ENCODE measurements at places on chromosomes 2 and 18. TPM values are rescaled to one million over a fixed set of nuclear protein-coding genes. Genes with fewer than 3 reads are reported as not detected.

PIEZO2 gene
- total RNA-seq, result not detected

AOX1 gene
- 0.38 TPM for total RNA-seq

ESPNL gene
- 0.12 TPM for total RNA-seq

PARD3B gene
- 0.70 TPM for total RNA-seq

SGO2 gene
- total RNA-seq, result 40.5 TPM

DLGAP1 gene
- total RNA-seq, result 1.0 TPM

DNA sequence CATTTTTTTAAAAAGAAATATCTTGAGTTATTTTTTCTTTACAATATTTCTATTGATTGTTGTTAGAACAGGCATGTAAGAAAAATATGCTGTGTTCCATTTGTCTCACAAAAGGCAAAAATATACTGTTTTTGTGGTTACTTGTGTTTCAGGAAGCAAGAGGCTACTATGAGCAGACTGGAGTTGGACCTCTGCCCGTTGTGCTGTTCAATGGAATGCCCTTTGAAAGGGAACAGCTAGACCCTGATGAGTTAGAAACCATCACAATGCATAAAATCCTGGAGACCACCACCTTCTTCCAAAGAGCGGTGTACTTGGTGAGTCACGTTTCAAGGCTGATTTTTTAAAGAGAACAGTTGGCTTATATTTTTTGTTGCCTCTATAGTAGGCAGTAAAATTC is 54.7 kb downstream of the UGGT1 start:
- no peaks in the 10 kb centered on the region for H3K4me1 ChIP-seq
- H3K27ac ChIP-seq, result no peak overlapping the region
- H3K27me3 ChIP-seq, result no peaks in the 10 kb centered on the region

DNA sequence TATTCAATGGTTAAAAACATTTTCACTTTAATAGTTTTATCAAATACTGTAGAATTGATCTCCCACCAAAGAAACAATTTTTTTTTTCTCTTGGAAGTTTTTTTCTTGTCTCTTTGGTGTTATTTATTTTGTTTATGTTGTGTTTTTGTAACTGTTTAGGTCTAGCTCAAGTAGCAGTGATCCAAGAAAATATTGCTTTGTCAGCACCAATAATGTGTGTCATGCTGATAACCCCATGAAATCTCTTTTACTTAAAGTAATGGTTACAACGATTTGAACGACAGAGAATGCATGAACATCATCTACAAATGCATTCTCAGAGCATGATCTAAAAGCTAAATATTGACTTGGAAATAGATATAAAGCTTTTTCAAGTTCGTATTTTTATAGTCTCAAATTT is 122.9 kb downstream of the DOK6 start:
- no peak overlapping the region for H3K27ac ChIP-seq
- no peaks in the 10 kb centered on the region for H3K36me3 ChIP-seq
- no peaks in the 10 kb centered on the region for H3K4me1 ChIP-seq
- DNase-seq, result no peak

DNA sequence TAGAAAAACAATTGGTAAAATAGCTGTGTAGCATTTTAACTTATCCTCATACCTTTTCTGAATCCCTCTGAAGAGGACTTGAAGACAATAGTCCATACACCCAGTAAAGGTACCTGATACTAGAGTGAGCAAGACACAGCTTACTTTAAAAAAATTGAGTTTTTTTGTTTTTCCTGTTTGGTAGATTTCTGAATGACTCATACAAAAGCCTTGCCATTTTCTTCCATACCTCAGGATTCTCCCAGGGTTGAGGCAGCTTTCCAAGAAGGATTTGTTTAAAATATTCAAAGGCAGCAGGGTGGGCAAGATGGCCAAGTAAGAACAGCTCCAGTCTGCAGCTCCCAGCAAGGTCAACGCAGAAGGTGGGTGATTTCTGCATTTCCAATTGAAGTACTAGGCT is 551.0 kb upstream of the LRATD1 start:
- H3K4me3 ChIP-seq, result no peak overlapping the region
- H3K36me3 ChIP-seq, result no peaks in the 10 kb centered on the region

DNA sequence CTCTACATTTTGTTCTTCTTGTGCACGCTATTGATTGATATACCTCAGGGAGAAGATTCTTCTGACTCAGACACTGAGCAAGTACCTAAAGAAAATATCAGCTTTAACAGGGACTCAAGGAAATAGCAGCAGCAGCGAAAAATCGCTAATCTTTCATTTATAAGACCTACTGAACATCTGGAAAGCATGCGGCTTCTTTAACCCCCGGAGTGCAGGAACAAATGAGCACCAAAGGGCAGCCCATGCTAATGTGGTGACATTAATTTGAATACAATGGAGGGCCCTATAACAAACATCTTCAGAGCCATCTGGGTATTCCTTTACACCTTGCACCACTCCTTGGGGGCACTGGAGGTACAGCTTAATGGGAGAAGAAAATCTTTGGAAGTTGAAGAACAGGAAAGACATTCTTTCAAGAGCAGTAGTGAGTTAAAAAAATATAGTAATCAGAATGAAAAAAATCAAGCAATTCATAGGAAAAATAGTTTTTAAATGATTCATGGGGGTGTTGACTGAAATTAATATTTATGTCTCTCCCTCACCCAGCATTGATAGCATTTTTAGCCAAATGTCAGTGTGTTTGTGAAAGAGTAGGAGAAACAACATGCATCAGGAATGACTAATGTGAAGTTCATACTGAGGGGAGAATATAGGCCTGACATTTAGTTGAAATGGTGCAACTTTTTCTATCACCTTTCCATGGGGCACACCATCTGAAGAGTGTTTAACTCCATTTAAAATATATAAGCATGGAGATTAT is 281.7 kb downstream of the HRH4 start:
- H3K4me3 ChIP-seq, result no peak overlapping the region
- H3K36me3 ChIP-seq, result no peaks in the 10 kb centered on the region
- no peak overlapping the region for H3K27ac ChIP-seq
- no peaks in the 10 kb centered on the region for H3K4me1 ChIP-seq
- no peaks in the 10 kb centered on the region for H3K27me3 ChIP-seq

DNA sequence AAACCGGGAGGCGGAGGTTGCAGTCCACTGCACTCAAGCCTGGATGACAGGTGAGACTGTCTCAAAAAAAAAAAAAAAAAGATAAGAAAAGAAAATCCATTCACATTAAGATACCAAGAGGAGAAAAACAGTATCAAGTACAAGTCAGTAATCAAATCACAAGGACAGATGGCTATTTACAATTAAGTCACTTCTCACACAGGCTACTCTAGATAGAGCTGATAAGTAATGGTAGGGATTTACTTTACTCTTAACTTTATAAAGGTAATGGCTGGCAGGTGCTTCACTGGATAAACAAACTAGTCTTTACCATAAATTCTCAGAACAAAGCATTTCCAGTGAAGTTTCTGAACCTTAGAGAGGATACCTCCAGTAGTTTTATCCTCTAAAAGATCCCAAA is 11.5 kb downstream of the SF3B1 start:
- H3K27me3 ChIP-seq, result no peaks in the 10 kb centered on the region
- H3K27ac ChIP-seq, result no peak overlapping the region
- no peak overlapping the region for H3K4me3 ChIP-seq
- DNase-seq, result no peak
- H3K4me1 ChIP-seq, result peaks cover 56% of the 10 kb centered on the region

DNA sequence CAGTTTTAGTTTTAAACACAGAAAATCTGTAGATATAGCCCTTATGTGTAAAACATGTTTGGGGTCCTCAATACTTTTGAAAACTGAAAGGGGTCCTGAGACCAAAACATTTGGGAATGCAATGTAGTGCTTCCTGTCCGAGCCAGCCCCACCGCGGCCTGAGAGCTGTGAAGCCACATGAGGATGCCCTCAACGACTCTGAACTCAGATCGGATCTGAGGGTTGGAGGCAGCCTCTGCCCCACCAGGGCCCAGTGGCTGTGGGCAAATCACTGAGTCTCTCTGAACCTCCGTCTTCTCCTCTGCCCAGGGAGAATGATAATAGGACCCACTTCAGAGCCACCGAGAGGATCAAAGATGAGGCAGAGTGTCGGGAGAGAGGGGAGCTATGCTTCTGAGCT is 33.4 kb upstream of the HPCAL1 start:
- DNase-seq, result no peak
- H3K36me3 ChIP-seq, result no peaks in the 10 kb centered on the region
- H3K4me3 ChIP-seq, result no peak overlapping the region
- no peaks in the 10 kb centered on the region for H3K27me3 ChIP-seq

- H3K4me3 ChIP-seq, result no peak overlapping the region
- H3K4me1 ChIP-seq, result no peaks in the 10 kb centered on the region
- peaks cover 4% of the 10 kb centered on the region for H3K36me3 ChIP-seq
- H3K27ac ChIP-seq, result no peak overlapping the region
These were observed 95.3 kb upstream of the NFATC1 start for GRCh38 chr18:79300413-79300812.

GRCh38 chr2:607172-607571 is 70.0 kb downstream of the TMEM18 start:
- no peaks in the 10 kb centered on the region for H3K36me3 ChIP-seq
- DNase-seq, result no peak
- no peaks in the 10 kb centered on the region for H3K4me1 ChIP-seq
- no peak overlapping the region for H3K27ac ChIP-seq
- peaks cover 8% of the 10 kb centered on the region for H3K27me3 ChIP-seq

- no peak overlapping the region for H3K4me3 ChIP-seq
- H3K4me1 ChIP-seq, result no peaks in the 10 kb centered on the region
- no peak overlapping the region for H3K27ac ChIP-seq
- no peak for DNase-seq
These were observed 36.0 kb downstream of the DPYSL5 start for GRCh38 chr2:26883956-26884355.

DNA sequence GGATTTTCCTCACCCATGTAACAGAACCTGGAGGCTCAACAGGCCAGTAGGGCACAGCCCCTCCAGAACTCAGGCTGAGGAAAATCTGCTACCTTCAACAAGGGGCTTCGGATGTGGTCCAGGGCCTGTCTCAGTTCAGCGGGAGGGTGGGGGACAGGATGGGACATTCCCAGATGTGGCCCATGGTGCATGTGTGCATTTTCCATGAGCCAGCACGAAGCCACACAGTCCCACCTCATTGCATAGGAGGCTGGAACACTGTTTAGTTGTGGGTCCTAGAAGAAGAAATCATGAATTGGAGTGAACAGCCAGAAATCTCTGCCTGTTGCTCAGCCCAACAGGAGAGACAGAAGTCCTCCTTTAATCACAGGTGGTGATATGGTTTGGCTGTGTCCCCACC is 469.6 kb upstream of the MYT1L start:
- no peak overlapping the region for H3K4me3 ChIP-seq
- no peak for DNase-seq
- H3K36me3 ChIP-seq, result no peaks in the 10 kb centered on the region
- H3K27ac ChIP-seq, result no peak overlapping the region
- H3K27me3 ChIP-seq, result no peaks in the 10 kb centered on the region
- H3K4me1 ChIP-seq, result no peaks in the 10 kb centered on the region

DNA sequence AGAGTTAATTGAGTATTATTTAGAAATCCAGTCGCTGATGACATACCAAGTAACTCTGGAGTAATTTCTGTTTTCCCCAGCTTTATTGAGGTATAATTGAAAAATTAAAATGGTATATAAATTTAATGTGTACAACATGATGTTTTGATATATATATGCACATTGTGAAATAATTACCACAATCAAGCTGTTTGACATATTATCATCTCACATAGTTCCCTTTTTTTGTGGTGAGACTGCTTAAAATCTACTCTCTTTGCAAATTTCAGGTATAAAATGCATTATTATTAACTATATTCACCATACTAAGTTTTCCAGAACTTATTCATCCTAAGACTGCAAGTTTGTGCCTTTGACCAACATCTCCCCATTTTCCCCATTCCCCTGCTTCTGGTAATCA is 25.0 kb upstream of the SPAG16 start:
- DNase-seq, result no peak
- no peaks in the 10 kb centered on the region for H3K36me3 ChIP-seq
- no peak overlapping the region for H3K27ac ChIP-seq
- H3K4me3 ChIP-seq, result no peak overlapping the region
- peaks cover 5% of the 10 kb centered on the region for H3K27me3 ChIP-seq

DNA sequence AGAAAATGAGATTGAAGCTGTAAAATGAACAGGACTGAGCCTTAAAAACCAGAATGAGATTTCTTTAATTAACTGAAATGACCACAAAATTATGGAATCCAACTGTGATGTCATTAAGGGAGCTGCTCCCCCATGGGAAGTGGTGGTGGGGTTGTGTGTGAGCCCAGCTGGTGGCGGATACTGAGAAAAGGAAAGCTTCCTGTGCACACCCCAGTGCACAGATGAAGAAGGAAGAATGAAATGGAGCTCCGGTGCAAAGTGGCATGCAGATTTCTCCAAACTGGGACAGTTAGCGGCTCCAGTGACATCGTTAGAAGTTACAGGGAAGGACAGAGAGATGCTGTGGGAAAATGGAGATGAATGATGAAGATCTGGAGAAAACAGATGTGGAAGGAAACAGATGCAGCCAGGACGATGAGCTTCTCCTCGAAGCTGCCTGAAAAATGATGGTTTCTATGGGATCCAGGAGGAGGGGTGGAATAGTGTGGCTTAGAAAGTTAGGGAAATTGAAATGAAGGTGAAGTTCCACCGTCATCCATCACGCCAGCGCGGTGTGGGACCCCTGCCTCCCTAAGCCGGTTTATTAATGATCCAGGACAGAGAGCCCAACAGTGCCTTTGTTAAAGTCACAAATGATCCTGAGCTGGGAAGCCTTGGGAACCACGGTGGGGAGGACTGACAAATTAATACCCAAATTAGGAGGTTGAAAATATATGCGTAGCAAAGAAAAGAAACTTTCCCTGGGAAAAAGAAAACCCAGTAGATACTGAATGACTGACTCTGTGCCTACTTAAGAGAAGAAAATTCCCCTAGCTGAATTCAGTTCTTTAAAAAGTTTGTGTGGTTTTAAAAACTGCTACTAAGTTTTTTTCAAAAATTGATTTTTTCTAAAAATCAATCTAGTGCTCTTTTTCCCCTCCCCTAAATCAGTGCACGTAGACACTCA is 77.2 kb downstream of the TSN start:
- no peaks in the 10 kb centered on the region for H3K36me3 ChIP-seq
- H3K27ac ChIP-seq, result no peak overlapping the region
- peaks cover 3% of the 10 kb centered on the region for H3K27me3 ChIP-seq
- H3K4me1 ChIP-seq, result no peaks in the 10 kb centered on the region

DNA sequence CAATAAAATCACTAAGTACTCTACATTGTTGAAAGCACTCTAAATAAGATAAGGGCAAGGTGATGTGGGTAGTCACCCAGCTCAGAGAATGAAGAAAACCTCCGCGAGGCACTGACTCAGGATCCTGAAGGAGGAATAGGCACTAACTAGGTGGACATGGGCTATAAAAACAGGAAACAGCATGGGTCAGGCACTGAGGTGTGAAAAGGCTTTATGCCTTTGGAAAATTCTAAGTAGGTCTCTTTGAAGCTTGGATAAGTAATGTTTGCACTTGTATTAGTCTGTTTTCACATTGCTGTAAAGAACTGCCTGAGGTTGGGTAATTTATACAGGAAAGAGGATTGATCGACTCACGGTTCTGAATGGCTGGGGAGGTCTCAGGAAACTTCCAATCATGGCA is 161.6 kb downstream of the EPHA4 start:
- H3K36me3 ChIP-seq, result no peaks in the 10 kb centered on the region
- H3K27me3 ChIP-seq, result peaks cover 4% of the 10 kb centered on the region
- H3K4me1 ChIP-seq, result no peaks in the 10 kb centered on the region
- no peak overlapping the region for H3K27ac ChIP-seq
- no peak for DNase-seq
- H3K4me3 ChIP-seq, result no peak overlapping the region

Data from activated CD4-positive, alpha-beta memory T cell treated with anti-CD3 and anti-CD28 coated beads for 36 hours (primary cell).